Cerebellar cortex (tissue), 1 donor: ENCODE measurements at places on chromosomes 6 and 20.

GRCh38 chr20:23161968-23162696, 76.0 kb upstream of the CD93 start:
- DNase-seq = no peak

- no peak for DNase-seq
Observed at GRCh38 chr20:63296531-63297299, 3.7 kb downstream of the COL20A1 start.

GRCh38 chr6:43097502-43097901, 21.4 kb downstream of the PTK7 start:
- no peak for DNase-seq

- no peak for DNase-seq
Observed at GRCh38 chr6:132388291-132388690, 13.0 kb downstream of the MOXD1 start.

GRCh38 chr6:90268178-90268577, 28.5 kb downstream of the BACH2 start:
- DNase-seq = no peak

DNA sequence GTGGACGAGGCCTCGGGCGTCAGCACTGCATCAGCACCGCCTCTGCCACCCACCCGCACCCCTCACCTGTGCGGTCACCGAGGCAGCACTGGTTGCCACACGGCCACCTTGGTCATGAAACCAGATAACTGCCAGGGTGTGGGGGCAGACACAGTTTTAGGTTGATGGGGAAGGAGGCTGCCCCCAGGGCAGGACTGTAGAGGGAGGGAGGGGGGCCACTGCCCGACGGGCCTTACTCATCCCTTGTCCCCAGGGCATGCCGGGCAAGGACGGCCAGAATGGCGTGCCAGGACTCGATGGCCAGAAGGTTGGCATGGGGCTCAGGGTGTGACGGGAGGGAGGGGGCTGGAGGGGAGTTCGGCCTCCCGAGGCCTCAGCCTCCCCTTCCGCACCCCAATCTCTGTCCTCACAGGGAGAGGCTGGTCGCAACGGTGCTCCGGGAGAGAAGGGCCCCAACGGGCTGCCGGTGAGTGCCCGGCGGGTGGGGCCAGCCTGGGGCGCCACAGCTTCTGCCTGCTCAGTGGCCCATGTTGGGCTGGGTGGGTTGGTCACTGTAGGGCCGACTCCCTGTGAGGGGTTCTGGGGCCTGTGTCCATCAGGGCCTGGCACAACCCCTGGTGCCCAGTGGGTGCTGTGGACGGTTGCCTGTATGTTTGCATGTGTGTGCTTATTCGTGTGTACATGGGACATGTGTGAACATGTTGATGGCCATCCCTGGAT, 11.8 kb downstream of the COL9A3 start:
- no peak for DNase-seq
